ENCODE measurements at places on chromosomes 7 and 10.

GRCh38 chr10:123926401-123927264, 35.0 kb upstream of the CPXM2 start:
- no peak for DNase-seq

GRCh38 chr10:86287966-86288579, 78.5 kb downstream of the GRID1 start:
- no peak for DNase-seq

GRCh38 chr7:2688409-2689342, 674 bp downstream of the AMZ1 start:
- DNase-seq = no peak

DNA sequence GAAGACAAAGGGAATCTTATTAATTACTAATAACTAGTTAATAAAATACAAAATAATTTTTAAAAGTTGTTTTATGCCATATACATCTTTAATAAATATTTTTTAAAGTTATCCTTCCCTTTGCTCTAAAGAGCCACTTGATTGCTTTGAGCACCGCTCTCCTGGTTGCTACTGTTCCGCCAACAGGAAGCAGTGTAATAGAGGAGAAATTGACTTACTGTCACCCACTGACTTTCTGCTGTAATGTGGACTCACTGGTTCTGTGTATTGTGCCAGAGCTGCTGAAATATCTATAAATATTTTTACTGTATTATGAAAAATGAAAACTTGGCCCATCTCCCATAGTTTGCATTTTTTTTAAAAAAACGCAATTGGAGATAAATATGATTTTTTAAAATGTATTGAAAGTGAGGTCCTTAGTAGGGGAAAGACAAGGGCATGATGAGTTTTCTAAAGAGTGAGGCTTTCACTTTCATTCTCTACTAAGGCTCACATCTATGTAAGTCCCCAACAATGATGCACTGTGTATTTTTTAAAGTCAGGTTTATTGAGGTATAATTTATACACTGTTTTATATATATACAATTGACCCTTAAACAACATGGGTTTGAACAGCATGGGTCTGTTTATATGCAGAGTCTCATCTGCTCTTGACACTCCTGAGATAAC, 100.5 kb downstream of the NPY start:
- no peak for DNase-seq

GRCh38 chr10:19449860-19450259, 366.4 kb upstream of the PLXDC2 start:
- no peak for DNase-seq

Measured in CD4-positive, alpha-beta T cell treated with Interleukin-15 for 4 hours (primary cell).